ENCODE measurements at places on chromosomes 4 and X.

DNA sequence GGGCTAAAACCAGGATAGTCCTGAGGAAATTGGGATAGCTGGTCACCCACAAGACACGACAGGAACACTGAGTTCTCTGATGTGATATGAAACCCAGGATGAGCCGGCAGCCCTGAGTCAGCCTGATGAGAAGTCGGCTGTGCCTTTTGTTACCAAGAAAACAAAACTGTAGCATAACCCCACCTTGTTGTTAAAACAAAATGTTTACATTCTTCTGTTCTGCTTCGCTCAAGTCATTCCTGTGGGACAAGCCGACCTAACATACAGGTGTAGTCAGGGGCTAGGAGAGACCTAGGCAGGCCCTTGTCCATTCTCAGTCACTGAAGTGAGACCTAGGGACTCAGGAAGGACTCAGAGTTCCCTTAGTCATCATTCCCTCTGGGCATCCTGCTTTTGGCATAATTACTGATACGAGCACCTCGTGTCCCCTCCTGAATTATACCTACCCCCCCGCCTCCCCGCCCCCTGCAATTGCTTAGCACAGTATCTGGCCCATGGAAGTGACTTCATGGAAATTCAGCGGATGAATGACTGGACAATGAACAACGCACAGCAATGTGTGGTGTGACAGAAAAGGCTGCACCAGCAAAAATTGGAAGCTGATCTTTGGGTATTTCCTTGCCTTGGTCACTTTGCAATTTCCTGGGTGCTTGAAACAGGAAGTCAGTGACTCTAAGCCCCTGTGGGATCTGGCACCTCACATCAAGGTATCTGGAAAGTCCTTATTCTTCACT is 31.9 kb upstream of the TLR2 start:
- peak; percentile 19 for DNase-seq

- DNase-seq = no peak
Observed at GRCh38 chrX:46327566-46328115, 217.6 kb downstream of the ZNF674 start.

- DNase-seq = no peak
Observed at GRCh38 chr4:102826105-102826889, 1.1 kb downstream of the UBE2D3 start.

- no peak for DNase-seq
Observed at GRCh38 chr4:109053257-109053656, 249.2 kb downstream of the COL25A1 start.

- no peak for DNase-seq
Observed at GRCh38 chrX:63350465-63350877, 661 bp downstream of the SPIN4 start.

- no peak for DNase-seq
Observed at GRCh38 chr4:65661471-65661870, 8.8 kb downstream of the EPHA5 start.

GRCh38 chr4:78057135-78057599 is at the start of gene FRAS1:
FRAS1 (plus strand) TSS chr4:78057323; CDS start chr4:78058010, 687 bp downstream.
- no peak for DNase-seq

GRCh38 chr4:171719691-171720090 is 93.5 kb upstream of the GALNTL6 start:
- DNase-seq = no peak

DNA sequence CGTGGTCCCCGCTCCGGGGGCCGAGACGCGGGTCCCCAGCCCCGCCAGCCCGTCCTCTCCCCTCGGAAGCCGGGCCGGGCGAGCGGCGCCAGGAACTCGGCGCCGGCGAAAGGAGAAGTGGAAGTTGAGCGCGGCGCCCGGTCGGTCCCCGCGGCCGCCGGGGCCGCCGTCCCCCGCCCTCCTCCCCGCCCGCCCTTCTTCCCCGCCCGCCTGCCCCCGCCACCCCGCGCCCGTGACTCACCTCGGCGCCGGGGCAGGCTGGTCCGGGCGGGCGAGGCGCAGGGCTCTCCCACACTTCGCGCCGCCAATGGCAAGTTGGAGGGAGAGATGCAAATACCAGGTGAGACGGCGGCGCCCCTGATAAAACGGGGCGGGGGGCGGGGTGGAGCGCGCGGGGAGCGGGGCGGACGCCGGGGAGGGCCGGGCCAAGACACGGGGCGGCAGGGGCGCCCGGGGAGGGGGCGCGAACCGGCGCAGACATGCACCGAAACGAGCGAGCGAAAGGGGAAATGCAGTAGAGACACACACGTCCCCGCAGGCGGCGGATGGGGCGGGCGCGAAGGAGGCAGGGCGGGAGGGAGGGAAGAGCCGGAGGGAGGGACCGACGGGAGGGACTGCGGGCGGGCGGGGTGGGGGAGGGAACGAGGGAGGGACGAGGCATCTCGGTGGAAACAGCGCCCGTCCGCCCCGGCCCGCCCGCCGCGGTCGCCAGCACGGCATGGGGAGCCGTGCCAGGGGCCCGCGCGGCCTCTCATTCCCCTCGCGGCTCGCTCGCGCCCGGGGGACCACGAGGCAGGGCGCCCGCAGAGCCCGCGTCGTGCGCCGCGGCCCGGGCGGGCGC is at the start of gene ELF4:
Gene ELF4 (minus strand): TSS at position 119 of the 841 bp plus-strand sequence. CDS start 29,167 bp downstream, outside the sequence.
- no peak for DNase-seq

DNA sequence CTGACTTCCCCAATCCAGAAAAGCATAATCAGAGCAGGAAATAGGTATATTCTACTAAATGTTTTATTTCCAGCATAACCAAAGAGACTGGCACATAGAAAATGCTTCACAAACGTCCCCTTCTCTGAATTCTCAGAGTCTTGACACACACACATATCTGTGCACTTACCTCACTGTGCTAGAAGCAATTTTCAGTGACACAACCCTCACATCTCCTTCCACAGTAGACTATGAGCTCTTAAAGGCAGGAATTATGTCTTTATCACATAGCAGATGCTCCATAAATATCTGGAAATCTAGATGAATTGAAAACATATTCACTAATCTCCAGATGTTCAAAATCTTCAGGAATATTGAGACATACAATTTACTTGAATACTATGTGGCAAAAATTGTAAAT is 5.9 kb downstream of the SOWAHB start:
- DNase-seq = no peak

- no peak for DNase-seq
Observed at GRCh38 chr4:52883183-52883621, 21.1 kb downstream of the RASL11B start.

GRCh38 chr4:101346351-101347266 is 717 bp downstream of the PPP3CA start:
- peak; percentile 44 for DNase-seq

GRCh38 chr4:16722416-16722815 is 176.0 kb downstream of the LDB2 start:
- DNase-seq = no peak

GRCh38 chrX:48508400-48509244 is at the start of gene PORCN:
PORCN (plus strand) TSS chrX:48508992; CDS start chrX:48509821, 829 bp downstream.
- DNase-seq = peak; percentile 60

GRCh38 chr4:18568600-18568999 is 547.0 kb upstream of the LCORL start:
- no peak for DNase-seq

DNA sequence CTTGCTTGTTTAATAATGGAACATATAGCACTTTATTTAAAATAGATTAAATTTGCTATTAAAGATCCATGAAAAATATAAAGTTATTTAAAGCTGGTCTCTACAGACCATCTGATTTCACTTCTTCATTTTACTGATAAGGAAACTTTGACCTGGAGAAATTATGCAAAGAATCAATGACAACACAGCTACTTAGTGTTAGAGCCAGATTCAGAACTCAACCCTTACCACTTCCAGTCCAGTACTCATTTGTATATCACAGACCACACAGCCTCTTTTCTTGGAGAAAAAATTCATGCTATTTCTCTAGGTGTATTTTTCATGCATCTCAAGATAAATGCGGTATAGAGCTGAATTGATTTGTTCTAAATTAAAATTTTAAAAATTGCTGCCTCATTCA is 34.0 kb downstream of the WDFY3 start:
- no peak for DNase-seq

DNA sequence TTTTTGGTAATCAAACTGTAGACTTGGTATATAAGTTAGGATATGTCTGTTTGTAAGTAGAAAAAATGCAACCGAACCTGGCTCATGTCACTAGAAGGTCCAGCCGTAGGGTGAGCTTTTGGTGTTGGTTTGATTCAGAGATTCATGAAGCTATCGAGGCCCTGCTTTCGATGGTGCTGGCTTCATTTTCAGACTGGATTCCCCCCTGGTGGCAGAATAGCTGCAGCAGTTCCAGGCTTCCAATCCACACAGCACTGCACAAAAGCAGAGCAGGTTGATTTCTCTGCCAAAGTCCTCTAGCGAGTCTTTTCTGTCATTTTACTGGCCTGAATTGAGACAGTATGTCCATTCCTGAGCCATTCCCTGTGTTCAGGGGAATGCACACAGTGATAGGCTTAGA is 33.1 kb downstream of the PDK3 start:
- DNase-seq = no peak

GRCh38 chrX:153032397-153033118 is 23.7 kb upstream of the PNMA3 start:
- peak; percentile 42 for DNase-seq

DNA sequence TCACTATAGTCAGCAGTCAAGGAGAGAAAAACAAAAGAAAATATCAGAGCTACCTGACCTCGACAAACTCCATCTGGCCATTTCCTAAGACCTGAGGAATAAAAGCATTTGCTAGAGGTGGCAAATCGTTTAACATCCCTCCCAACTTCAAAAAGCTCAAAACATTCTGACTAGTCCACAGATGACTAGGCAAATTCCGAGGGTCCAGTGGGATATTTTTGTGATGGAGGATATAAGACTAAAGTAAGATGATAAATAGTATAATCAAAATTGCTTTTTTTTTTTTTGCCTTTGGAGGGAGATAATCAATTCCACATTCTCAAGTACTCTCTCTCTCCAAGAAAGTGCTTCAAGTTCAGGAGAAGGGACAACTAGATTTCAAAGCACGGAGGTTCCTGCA is 119.1 kb upstream of the ETNPPL start:
- no peak for DNase-seq

DNA sequence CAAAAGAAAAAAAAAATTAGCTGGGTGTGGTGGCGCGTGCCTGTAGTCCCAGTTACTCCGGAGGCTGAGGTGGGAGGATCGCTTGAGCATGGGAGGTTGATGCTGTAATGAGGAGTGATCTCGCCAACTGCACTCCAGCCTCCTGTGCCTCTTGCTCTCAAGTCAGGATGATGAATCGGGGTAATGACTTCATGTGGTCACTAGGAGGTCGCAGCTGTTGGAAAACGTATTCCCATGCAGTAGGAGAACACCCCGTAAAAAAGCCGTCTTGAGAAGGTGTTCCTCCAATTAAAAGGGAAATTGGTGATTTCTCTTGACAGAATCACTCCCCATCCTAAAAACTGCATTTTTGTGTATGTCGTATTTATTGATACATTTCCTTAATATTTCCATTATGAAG is 2.2 kb downstream of the CCNB3 start:
- no peak for DNase-seq

GRCh38 chrX:30262763-30263162 is 15.8 kb downstream of the MAGEB1 start:
- DNase-seq = no peak

- no peak for DNase-seq
Observed at GRCh38 chr4:109908731-109909130, 4.0 kb upstream of the EGF start.

GRCh38 chrX:92231391-92231790 is 452.2 kb downstream of the PCDH11X start:
- DNase-seq = no peak

- DNase-seq = no peak
Observed at GRCh38 chr4:106986486-106986885, 49.6 kb downstream of the DKK2 start.

GRCh38 chrX:14038375-14039085 is 8.8 kb upstream of the GEMIN8 start:
- DNase-seq = no peak

- DNase-seq = no peak
Observed at GRCh38 chr4:173424899-173425805, 26.2 kb upstream of the SCRG1 start.

DNA sequence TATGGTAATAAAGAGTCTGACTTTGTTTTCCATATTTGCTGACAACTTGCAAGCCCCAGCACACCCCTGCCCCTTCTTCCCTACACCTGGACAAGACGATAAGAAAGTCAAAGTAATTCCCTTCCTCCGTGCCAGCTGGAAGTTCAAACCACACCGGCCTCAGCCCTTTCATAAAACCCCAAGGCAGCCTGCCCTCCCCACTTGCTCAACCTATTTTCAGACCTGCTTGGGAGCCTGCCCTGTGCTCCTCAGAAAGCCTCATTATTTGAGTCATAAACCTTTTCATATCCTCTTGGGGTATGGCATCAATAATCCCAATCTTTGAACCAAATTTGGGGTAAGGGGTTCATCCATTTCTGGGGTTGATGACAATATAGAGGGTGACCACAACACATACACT is 29.5 kb downstream of the NIPAL1 start:
- no peak for DNase-seq

DNA sequence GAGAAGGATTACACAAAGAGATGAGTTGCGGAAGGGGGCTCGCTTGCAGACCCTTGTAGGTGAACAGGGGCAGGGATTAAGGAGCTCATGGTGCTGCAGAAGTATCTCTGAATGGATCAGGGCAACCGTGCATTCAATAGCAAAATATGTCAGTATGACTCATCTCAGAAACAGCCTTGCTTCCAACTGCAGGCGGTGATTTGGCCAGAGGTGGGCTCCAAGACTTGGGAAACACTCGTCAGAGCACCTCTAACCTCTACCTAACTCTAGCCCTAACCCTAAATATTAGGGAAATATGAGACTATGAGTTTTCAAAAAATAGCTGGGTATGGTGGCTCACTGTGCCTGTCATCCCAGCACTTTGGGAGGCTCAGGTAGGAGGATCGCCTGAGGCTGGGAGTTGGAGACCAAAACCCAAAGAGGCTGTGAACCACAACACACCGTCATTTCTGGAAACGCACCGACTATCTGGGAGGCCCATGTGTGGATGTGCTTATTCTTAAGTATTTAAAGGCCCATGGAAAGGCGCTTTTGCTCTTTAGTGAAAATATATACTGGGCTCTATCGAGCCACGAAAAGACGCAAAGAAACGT is 102.6 kb downstream of the DHRSX start:
- DNase-seq = no peak

GRCh38 chr4:138223231-138223910 is 18.8 kb downstream of the SLC7A11 start:
- no peak for DNase-seq

- DNase-seq = no peak
Observed at GRCh38 chrX:16087076-16087475, 36.3 kb upstream of the GRPR start.

DNA sequence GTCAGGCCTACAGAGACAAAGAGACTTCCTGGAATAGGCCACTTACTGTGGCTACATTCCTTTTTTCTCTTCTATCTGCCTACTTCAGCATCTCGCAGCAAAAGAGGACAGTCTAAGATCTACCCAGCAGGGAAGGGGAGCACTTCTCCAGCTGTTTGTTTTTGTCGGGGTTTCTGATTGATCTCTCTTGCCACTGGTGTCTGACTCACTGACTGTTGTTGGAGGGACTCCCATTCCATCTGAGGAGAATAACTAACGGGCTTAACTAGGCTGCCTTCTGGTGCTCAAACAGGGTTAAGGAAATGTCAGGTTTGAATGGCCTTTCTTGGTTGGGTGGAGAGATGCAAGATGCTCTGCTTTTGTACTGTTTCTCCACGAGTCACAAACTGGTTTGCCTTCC is 100.2 kb upstream of the TMEM164 start:
- DNase-seq = no peak
